ENCODE measurements at places on chromosomes 12 and 14.

- DNase-seq: peak; percentile 37
These were observed 341.1 kb downstream of the BTG1 start for GRCh38 chr12:91804533-91804932.

- DNase-seq: no peak
These were observed 15.4 kb upstream of the FAR2 start for GRCh38 chr12:29133680-29134079.

GRCh38 chr14:52610187-52610586 is 57.6 kb downstream of the GPR137C start:
- DNase-seq: no peak

DNA sequence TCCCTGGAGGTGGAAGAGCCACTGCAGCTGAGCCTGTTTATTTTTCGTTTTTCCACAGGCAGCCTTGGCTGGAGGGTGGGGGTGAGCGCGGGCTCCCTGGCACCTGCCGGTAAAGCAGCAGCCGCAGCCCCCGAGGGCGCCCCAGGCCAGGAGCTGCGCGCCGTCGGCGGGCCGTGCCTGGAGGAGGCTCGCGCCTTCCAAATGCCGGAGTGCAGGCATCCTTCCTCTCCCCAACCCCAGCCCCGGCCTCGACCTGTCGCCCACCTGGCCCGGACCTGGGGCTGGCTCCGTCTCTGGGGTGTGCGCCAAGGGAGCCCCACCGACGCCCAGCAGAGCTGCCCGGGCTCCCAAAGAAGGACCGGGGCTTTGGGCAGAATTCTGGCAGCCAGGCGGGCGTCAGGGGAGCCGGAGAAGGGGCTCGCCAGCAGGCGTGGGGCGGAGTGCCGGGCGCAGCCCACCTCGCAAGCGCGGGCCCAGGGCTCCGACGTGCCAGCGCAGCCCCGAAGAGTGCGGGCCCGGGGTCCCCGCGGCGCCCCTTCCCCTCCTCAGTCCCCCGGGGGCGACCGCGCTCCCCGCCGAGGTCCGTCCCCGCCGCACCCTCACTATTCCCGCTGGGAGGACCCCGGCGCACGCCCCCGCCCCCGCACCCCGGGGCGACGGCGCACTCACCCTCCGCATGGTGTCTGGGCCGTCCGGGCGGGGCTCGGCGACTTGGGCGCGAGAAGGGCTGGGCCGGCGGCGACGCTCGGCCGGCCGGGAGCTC is 130.3 kb downstream of the NDUFA12 start:
- DNase-seq: no peak

GRCh38 chr12:128318341-128318740 is 51.4 kb downstream of the TMEM132C start:
- no peak for DNase-seq
